ENCODE measurements at places on chromosomes 5 and 9.

- no peak for DNase-seq
Measured at GRCh38 chr9:14271093-14271673, 42.8 kb downstream of the NFIB start.

DNA sequence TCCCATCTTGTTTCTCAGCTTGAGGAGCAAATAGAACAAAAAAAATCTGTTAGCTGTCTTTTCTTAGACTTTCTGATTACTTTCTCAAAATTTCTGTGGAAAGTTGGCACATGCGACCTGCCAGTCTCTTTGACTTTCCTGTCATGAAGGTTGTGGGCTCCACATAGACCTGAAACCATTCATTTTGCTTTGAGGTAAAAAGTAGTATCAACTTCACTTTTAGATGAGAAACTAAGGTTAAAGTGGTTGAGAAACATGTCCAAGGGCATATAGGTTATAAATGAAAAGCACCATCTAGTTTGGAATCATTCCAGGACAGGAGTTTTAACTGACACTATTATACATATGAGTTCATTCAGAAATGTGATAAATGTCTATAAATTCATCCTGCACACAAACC is 42.7 kb downstream of the ST8SIA4 start:
- DNase-seq: no peak

GRCh38 chr9:14962193-14962882 is 52.1 kb upstream of the FREM1 start:
- no peak for DNase-seq

- no peak for DNase-seq
Measured at GRCh38 chr5:33582417-33582816, 141.7 kb downstream of the TARS1 start.

- no peak for DNase-seq
Measured at GRCh38 chr5:67002832-67003684, 193.5 kb downstream of the CD180 start.

- DNase-seq: no peak
Measured at GRCh38 chr9:89829346-89829745, 224.5 kb downstream of the GADD45G start.

- DNase-seq: no peak
Measured at GRCh38 chr9:83933790-83934189, 12.6 kb upstream of the KIF27 start.

DNA sequence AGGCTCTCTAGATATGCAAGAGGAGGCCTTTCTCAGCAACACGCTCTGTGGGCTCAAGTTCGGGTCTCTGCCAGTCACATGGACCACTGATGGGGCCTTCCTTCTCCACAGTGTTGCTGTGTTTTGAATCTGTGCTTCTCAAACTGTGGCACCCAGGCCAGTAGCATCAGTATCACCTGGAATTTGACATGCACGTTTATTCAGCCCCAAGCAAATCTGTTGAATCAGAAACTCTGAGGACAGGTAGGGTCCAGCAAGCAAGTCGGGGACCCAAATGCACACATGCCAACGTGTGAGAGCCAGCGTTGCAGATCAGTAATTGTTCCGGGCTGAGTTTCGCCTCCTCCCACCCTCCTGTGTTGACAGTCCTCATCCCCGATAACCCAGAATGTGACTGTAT is 502.6 kb downstream of the IRX1 start:
- no peak for DNase-seq

DNA sequence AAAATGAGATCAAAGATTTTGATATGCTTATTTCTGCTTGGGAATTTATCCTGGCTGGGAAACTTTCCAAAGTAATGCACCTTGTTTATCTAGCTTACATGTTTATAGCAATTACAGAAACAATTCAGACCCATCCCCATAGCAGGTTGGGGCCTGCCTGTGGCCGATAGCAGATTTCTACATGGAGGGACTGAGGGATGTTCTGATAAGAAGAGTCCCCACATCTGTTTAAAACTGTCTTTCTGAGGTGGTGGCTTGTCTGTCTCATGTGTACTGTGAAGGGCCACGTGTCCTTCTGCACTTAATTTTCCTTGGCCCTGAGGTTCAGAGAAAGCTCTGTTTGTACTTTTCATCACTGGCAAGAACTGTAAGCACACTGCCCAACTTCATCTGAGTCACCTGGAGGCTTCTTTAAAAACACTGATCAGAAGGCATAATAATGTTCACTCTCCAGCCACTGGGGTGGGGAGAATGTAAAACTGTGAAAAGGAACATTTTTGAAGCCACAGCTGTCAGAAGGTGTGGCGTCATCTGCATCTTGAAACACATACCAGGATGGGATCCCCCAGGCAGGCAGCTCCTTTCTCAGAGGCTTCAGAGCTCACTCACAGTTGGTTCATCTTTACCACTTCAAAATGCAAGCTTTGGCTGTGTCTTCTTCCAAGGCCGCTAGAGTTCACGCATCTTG is 80.3 kb downstream of the MAP1B start:
- no peak for DNase-seq

GRCh38 chr9:128242828-128243214 is 33.0 kb downstream of the GOLGA2 start:
- DNase-seq: no peak

GRCh38 chr5:35160486-35161116 is 69.7 kb downstream of the PRLR start:
- DNase-seq: no peak

GRCh38 chr9:65426231-65426630 is 141.2 kb upstream of the FOXD4L5 start:
- no peak for DNase-seq

- DNase-seq: no peak
Measured at GRCh38 chr5:107461770-107462169, 209.0 kb downstream of the EFNA5 start.

All from stimulated activated CD8-positive, alpha-beta memory T cell treated with anti-CD3 and anti-CD28 coated beads, Interleukin-7, amount 100 ng/mL, for 4 hours (primary cell).